ENCODE measurements at places on chromosomes 4 and X.
A peak's percentile ranks its signal among the peaks of the same experiment; 100 is the strongest.

- no peak for DNase-seq
Observed at GRCh38 chr4:8618421-8618820, 25.9 kb downstream of the CPZ start.

DNA sequence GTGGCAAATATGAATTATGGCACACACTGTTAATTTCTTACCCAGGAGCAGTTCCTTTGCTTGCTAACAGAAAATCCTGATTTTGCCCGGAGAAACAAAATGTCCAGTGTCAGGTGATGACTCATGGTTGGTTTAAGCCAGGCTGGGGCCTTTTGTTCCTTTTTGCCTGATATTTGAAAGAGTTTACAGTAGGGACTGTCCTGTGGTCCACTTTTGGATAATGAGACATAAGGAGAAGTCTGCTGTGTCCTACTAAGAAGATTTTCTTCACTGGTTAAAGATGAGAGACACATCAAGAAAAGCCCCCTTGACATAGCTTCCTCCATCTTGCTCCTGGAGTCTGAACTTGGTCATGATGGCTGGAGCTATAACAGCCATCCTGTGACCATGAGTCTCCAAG is 12.1 kb upstream of the DRD5 start:
- DNase-seq, result no peak

- DNase-seq, result no peak
Observed at GRCh38 chr4:40952217-40952616, 202.5 kb downstream of the NSUN7 start.

GRCh38 chrX:71053217-71053621 is 14.9 kb downstream of the SNX12 start:
- DNase-seq, result no peak

DNA sequence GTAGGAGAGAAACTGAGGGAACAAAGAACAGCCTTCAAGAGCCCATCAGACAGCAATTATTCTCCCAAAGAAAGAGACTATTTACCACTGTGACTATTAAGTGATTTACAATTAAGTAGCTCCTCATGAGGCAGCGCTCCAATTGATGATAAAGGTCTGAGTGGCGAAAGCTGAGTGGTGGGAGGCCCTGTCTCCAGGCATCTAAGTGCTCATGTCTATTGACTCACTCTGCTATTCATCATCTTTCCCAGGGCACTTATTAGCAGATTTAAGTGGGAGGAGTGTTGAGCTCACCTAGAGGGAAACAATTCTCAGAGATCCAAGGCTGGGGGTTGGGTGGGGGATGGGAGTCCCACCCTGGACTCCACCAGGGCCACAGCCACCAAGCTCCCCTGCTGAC is 23.3 kb downstream of the AMER1 start:
- no peak for DNase-seq

DNA sequence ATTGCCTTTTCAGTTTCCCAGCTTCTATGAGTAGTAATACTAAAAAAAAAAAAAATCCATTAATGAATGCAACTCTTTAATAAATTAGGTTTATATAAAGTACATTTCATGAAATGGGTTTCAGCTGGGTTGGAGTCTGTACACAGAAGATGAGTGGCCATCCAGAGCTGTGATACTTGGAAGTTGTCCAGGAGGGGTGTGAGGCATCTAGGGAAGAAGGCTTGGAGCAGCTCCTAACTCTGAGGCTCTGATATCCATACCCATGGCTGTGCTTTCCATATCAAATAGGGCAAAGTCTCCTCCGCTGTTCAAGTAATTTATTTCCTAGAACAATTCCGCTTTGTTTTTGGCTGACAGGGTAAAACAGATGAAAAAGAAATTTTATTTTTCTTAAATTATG is 423.3 kb upstream of the TENM3 start:
- DNase-seq, result peak; percentile 30

DNA sequence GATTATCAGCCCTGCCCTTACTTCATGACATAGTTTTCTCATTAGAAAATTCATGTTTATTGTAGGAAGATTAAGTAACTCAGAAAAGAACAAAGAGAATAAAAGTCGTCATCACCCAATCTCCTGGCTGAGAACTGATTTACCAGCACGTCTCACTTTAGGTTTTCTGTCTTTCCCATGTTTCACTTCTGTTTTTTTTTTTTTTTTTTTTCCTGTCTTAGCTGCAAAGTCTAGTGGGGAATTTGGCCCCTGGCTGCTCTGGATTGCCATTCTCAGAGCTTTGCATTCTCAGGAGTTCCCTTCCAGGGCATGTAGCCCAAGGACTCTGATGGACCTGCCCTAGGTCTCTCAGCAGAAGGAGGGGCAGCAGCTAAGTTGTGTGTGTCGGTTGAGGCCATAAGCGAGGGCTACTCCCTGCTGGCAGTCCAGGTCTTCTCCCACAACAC is 57.8 kb downstream of the TMEM131L start:
- peak; percentile 53 for DNase-seq

DNA sequence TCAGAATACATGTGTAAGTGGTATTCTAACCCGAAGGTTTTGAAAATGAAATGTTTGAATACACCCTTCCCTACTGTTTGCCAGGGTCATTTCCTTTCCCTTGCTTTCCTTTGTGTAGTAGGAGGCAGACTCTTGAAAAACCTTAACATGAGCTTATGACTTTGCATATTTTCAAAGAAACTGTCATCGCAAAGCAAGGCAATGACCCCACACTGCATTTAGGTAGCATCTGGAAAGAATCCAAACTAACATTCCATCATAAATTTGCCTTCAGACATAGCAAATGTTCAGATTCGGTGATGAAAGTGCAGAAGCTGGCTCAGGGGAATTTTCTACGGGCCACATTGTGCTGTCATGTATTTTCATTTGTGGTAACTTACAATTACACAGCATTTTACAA is 32.3 kb downstream of the SH2D1A start:
- DNase-seq, result no peak

GRCh38 chr4:1404573-1405253 is 1.5 kb downstream of the NKX1-1 start:
- no peak for DNase-seq

DNA sequence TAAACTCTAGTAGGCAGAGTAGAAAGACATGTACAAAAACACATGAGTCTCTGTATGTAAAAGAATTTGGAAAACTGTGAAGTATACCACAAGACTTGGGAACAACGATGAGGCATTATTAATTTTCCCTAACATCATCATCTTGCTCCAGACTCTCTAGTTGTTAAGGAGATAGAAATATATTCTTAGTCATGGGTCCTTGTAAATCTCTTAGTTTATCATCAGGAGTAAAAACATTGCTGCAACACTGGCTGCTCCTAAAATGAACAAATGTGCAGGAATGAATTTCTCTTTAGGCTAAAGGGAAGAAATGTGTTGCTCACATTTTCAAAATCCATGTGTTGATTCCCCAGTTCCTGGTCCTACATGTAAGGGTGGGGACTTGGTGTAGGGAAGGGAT is 384.6 kb downstream of the STIM2 start:
- no peak for DNase-seq

DNA sequence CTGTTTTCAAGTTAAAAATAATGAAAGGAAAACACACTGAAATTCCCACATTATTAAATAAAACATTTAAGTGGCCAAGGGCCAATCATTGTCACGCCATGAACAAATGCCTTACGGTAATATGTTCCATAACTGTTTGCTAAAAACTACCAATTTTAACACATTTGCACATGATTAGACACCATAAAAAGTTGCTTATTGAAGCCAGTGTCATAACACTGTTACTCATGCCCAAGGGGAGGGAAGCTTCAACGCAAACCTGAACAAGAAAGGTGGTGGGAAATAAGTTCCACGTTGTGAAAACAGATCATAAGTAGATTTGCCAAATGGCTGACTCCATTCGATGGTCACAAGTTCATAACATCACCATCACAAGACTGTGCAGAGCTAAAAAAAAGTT is 739.3 kb upstream of the FAM241A start:
- no peak for DNase-seq

- DNase-seq, result no peak
Observed at GRCh38 chr4:176504118-176504517, 184.4 kb downstream of the SPCS3 start.

DNA sequence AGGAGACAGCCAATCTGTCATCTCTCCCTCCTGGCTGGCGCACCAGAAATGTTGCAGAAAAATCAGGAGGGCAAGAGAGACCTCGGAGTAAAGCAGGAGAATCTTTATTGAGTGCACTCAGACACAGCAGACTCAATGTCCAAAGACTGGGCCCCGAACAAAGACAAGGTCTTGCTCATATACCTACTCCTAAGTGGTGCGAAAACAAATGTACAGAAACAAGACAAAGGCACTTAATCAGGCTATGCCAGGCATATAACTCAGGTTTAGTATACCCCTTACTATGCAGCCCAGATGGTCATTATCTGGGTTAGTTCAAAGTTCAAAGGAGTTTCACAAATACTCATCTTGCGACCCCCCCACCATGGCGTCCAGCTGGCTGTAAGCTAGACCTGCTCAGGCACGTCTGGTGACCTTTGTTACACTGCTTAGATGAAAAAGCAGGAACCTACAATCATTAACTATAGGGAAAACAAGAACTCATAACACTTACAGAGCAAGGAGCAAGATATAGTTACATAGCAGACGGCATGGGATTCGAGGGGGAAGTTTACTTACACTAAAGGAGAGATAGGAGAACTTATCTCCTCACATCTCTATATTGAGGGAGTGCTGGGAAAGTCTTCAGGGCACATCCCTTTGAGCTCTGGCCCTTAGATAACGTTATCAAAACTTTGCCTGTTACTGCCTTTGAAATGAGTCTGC is 27.5 kb downstream of the SULT1E1 start:
- DNase-seq, result no peak

DNA sequence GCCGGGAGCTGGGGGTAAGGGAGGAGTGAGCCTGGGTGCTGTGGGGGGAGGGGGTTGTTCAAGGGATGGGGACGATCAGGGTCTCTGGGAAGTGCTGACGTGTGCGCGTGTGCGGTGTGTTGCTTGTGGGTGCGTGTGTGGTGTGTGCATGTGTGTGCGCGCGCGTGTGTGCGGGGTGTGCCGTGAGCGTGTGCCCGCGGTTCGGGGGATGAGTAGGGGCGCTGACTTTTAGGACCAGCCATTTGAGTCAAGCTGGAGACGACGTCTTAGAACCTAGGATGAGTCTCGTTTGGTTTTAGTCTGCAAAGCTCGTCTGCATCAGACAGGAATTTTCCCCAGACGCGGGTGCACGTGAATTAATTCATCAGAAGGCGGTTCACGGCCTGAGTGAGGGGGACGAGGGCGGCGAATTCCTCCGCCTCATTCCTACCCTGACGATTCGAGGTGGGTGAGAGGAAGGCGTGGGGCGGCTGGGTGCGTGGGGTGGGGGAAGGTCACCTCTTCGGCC is 950 bp upstream of the TMEM271 start:
- DNase-seq, result no peak

DNA sequence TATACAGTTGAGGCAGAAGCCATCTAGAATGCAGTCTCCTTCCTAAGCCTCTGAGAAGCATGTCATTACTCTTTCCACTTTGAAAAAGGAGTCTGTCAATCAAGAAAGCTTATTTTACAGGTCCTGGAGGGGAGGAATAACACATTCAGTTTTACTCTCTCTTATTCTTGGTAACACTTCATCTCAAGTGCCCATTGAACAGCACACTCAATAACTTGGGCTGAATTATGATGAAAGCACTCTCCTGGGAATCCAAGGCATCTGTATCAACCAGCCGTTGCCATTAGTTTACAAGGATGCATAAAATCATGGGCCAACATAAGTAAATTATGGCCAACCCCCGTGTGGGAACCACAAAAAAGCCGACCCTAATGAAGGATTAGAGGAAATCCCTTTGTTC is 282.4 kb downstream of the C4orf33 start:
- DNase-seq, result no peak

DNA sequence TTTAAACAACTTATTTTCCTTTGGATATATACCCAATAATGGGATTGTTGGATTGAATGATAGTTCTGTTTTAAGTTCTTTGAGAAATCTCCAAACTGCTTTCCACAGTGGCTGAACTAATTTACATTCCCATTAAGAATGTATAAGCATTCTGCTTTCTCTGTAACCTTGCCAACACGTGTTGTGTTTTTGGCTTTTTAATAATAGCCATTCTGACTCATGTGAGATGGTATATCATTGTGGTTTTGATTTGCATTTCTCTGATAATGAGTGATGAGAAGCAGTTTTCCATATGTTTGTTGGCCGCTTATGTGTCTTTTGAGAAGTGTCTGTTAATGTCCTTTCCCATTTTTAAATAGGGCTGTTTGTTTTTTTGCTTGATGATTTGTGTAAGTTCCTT is 155.6 kb upstream of the PITX2 start:
- peak; percentile 12 for DNase-seq

- no peak for DNase-seq
Observed at GRCh38 chr4:181507938-181508337, 735.3 kb upstream of the TENM3 start.

- DNase-seq, result peak; percentile 24
Observed at GRCh38 chr4:107035819-107036583, at the start of gene DKK2. TSS of gene DKK2 (minus strand) at chr4:107036313. CDS start at chr4:107035591, 722 bp downstream.

GRCh38 chr4:189235599-189235998 is 705.1 kb upstream of the FRG1 start:
- DNase-seq, result no peak

- peak; percentile 11 for DNase-seq
Observed at GRCh38 chrX:122248681-122249080, 935.4 kb upstream of the GRIA3 start.

DNA sequence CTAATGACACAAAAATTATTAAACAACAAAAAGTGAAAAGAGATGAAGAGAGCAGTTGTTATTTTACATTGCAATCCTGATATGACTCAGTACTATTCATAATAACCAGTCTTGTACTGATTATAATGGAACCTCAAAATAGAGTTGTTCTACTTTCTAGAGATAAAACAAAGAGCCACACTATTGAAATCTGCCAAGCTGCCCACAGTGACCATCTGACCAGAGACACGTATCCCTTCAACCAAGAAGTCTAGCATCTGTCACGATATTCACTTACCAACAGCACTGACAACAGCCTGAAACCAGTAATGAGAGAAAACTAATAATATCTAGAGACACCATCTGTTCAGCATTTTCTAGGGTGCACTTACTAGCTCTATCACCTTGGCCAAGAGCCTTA is 466.7 kb downstream of the NKX6-1 start:
- DNase-seq, result no peak

- no peak for DNase-seq
Observed at GRCh38 chrX:36310136-36310535, 390.6 kb downstream of the CFAP47 start.

- DNase-seq, result no peak
Observed at GRCh38 chr4:148016063-148016637, 284.3 kb downstream of the ARHGAP10 start.

- DNase-seq, result no peak
Observed at GRCh38 chrX:41308884-41309647, 24.9 kb upstream of the DDX3X start.

Data from astrocyte (in vitro differentiated cells and primary cell).